Fibroblast of lung (primary cell): ENCODE measurements at places on chromosomes 6 and 20. TPM values are rescaled to one million over a fixed set of nuclear protein-coding genes. Genes with fewer than 3 reads are reported as not detected.

DNA sequence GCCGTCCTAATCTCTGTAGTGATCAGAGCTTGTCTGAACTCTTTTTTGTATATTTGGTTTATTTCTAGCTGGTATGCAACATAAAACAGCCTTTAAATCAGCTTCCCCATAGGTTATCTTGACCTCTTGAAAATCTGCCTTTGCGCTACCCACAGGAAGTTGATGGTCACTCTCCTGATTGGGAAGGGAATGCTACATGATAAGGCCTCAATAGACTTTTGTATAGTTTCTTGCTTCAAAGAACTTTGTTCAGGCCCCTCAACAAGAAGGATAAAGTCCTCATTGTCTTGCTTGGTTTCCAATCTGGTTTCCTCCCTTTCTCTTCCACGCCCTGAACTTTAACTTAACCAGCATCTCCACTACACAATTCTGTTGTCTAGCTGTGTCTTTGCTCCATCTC lies 95.4 kb upstream of the TENT5A start:
- H3K27me3 ChIP-seq = no peaks in the 10 kb centered on the region
- H3K36me3 ChIP-seq = no peaks in the 10 kb centered on the region
- H3K27ac ChIP-seq = no peak overlapping the region
- H3K4me3 ChIP-seq = no peak overlapping the region
- H3K4me1 ChIP-seq = no peaks in the 10 kb centered on the region

CLVS2 gene
- polyA plus RNA-seq = not detected in 2 replicates

- no peak for DNase-seq
- no peak overlapping the region for H3K4me3 ChIP-seq
- H3K27me3 ChIP-seq = peaks cover 24% of the 10 kb centered on the region
- no peak overlapping the region for H3K27ac ChIP-seq
Measured at GRCh38 chr20:62212299-62212698, 7.8 kb downstream of the HRH3 start.

CABLES2 gene
- polyA plus RNA-seq = 2.9 and 4.4 TPM in 2 replicates

DNA sequence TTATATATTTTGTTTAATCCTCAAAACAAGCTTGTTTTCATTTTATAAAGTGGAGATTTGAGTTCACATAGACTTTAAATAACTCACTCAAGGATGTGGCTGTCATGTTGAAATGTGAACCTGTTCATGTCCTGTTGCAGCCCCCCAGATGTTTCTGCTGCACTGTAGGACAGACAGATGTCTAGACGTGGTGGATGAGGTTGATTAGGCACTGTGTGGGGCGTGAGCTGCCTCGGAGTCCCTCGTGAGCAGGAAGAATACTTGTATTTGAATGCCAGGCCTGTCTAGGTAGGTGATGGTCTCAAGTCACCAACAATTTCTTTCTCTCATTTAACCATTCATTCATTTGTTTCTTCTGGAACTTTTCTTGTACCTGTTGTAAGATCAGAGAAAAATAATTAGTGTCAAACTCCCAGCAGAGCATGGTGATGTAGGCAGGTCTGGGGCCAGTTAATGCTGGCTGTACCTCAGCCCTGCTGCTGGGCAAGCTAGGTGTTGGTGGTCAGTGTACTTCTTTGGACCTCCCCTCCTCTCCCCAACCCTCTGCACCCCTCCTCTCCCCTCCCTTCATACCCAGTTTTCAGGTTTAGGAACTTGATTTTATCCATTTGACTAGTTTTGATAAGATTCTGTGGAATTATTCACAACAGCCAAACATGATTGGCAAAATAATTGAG lies 34.0 kb downstream of the AFDN start:
- no peaks in the 10 kb centered on the region for H3K36me3 ChIP-seq
- no peak overlapping the region for H3K27ac ChIP-seq
- no peak overlapping the region for H3K4me3 ChIP-seq

- no peaks in the 10 kb centered on the region for H3K27me3 ChIP-seq
- no peak overlapping the region for H3K4me3 ChIP-seq
- peaks cover 77% of the 10 kb centered on the region for H3K4me1 ChIP-seq
- H3K36me3 ChIP-seq = peaks cover 18% of the 10 kb centered on the region
- peak overlapping the region; percentile 46 for H3K27ac ChIP-seq
Measured at GRCh38 chr20:45340236-45340847, 7.9 kb downstream of the SDC4 start.

- no peaks in the 10 kb centered on the region for H3K36me3 ChIP-seq
- H3K4me3 ChIP-seq = no peak overlapping the region
- H3K27me3 ChIP-seq = peaks cover 5% of the 10 kb centered on the region
- DNase-seq = no peak
Measured at GRCh38 chr6:41315943-41316620, 19.3 kb upstream of the NCR2 start.

DNA sequence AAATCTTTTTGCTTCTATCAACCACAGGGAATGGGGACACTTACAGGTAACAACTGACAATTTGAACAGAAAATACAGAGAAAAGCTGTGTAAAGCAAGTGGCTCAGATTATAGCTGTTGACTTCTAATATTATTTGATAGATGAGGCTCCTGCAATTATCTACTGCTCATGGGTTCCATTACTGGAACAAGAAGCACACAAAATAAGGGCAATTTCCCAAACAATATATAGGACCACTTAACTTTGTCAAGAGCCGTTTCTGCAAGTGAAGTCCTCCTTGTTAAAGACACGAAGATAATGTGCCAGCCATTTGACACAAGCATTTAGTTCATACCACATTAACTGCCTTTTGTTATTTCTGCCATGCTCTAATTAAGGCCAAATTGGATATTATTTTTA lies 315.5 kb upstream of the ARID1B start:
- no peaks in the 10 kb centered on the region for H3K4me1 ChIP-seq
- no peak for DNase-seq
- no peaks in the 10 kb centered on the region for H3K36me3 ChIP-seq
- H3K4me3 ChIP-seq = no peak overlapping the region

ATP6V1G2 gene
- polyA plus RNA-seq = 9.1 and 16.0 TPM in 2 replicates

GRCh38 chr20:57117296-57117695 lies 149.1 kb downstream of the BMP7 start:
- no peak overlapping the region for H3K4me3 ChIP-seq
- H3K4me1 ChIP-seq = no peaks in the 10 kb centered on the region
- H3K36me3 ChIP-seq = no peaks in the 10 kb centered on the region
- H3K27me3 ChIP-seq = no peaks in the 10 kb centered on the region

HSPA12B gene
- polyA plus RNA-seq = 0.02 and 0.08 TPM in 2 replicates
